Stimulated activated naive CD8-positive, alpha-beta T cell treated with anti-CD3 and anti-CD28 coated beads, Interleukin-15, Interleukin-2, amounts not matched to agents 100 U/mL and 50 U/mL, for 24 hours (primary cell): ENCODE measurements at places on chromosomes 6 and 20.

DNA sequence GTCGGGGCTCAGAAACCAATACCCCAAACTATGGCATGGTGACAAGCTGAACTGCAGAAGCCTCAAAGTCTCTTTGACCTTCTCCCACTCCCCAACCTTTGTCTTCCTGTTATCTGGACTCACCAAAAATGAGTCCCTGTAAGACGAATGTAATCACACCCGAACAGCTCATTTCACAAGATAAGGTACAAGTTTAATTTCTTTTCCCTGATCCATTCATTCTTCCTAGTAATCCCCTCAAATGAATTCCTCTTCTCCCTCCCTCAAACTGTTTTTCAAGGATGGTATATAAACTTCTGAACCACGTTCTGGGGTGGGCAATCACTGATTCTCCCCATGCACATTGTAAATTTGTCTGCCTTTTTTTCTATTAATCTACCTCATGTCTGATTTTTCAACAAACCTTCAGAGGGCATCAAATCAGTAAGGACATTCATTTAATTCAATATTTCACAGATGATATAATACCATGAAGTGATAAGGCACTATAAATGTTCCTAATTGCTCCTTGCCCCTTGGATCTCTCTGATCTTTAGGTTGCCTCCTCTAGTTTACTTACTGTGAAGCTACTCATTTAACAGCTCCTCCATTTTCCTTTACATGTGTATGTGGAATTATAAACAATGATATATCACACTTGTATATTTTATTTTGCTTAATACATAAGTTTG is 77.2 kb downstream of the OR2B2 start:
- DNase-seq: no peak

DNA sequence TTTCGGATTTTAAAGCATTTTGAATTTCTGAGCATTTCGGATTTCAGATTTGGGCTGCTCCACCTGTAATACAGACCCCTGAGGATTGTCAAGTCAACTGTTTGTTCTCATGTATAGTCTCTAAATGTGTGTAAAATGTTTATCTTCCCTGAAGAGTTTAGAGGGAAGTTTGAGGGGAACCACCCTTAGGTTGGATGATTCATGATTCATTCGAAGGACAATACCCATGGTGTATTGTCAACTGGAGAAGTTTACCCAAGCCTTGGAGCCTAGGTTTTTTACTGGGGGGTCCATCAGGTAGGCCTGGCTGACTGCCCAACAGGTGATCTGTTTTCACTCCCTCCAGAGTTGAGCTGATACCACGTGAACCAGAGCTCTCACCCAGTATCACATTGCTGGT is 18.9 kb downstream of the GSTA4 start:
- no peak for DNase-seq

DNA sequence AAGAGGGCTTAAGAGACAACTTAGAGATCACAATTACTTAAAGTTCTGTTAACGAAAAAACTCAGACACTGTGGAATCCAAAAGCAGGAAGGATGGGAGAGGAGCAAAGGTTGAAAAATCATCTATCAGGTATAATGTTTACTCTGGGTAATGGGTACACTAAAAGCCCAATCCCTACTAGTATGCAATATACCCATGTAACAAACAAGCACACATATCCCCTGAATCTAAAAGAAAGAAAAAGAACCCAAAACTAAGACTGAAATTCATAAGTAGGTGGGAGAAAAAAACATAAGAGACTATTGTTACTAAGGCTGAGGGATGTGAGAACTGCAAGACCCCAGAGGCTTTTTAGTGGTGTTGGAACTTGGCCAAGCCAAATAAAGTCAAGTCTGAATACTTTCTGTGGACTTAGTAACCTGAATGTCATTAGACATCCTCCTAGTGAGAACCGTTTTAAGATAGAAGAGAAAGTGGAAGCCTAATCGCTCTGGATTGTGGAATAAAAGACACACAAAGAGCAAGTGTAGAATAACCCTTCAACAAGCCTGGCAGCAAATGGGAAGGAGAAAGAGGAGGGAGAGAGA is 189.4 kb upstream of the RNF217 start:
- no peak for DNase-seq

GRCh38 chr6:37565267-37566110 is 65.8 kb upstream of the CCDC167 start:
- DNase-seq: no peak

DNA sequence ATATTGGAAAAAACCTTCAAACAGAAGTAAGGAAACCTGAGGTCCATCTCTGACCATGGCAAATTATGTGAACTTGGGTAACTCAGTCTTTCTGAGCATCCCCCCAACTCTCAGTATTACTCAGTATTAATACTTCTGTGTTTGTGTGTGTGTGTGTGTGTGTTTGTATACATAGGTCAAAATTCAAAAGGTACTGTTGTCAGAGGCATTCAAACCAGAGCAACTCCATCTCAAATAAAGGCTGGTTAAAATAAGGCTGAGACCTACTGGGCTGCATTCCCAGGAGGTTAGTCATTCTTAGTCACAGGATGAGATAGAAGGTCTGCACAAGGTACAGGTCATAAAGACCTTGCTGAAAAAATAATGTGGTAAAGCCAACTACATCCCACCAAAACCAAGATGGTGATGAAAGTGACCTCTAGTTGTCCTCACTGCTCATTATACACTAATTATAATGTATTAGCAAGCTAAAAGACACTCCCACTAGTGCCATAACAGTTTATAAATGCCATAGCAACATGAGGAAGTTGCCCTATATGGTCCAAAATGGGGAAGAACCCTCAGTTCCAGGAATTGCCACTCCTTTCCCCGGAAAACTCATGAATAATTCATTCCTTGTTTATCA is 33.3 kb upstream of the SLC22A16 start:
- DNase-seq: no peak

DNA sequence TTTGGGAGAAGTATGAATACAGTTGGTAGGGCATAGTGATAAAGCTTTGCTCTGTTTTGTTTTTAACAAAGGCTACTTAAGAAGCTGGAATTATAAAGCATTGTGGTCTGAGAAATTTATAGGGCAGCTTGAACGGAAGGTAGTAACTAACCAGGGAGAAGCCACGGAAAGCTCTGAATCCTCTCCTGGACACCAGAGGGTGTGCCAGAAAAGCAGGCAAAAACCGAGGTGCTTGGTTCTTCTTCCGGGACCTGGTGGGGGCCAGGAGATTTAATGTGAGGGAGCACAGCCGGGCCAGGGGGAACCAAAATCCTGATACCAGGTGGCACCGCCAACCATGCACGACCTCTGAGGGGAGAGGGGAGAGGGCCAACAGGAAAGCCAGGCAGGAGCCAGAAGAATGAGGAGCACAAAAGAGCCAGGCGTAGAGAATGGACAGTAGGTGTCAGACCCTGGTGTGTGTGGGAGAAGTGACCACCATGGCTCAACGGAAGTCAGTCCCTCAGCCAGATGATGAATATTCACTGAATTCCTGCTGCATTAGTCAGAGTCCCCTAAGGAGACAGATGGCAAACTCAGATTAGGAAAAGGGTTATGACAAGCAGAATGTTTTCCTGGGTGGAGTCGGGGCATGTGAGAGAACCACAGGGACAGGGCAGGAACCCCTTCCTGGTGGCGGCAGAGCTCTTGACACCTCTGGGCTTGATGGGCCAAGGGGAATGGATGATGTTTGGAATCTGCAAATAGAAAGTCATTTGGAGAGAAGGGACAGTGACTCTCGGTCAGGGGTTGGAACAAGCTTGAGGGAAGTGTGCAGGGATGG is 262.3 kb downstream of the ZNF217 start:
- no peak for DNase-seq

- DNase-seq: no peak
These were observed 12.7 kb upstream of the STK35 start for GRCh38 chr20:2088891-2089290.

GRCh38 chr20:48794816-48795457 is 32.9 kb downstream of the PREX1 start:
- no peak for DNase-seq

DNA sequence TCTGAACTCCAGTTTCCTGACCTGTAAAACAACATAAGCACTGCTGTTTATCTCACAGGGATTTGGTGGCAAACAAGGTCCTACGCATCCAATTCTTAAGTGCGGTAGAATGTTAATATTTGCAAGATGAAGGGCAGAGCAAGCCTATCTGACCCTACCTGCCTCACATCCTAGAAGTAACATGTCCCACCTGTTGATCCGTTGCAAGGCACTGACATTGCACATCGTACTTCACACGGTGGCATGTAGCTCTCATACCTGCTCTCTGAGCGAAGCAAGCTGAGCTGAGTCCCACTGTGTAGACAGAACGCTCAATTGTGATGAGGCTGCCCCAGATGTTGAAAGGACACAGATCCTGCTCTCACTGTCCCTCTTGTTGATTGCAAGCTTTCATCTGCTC is 154.7 kb upstream of the PDE10A start:
- DNase-seq: no peak

DNA sequence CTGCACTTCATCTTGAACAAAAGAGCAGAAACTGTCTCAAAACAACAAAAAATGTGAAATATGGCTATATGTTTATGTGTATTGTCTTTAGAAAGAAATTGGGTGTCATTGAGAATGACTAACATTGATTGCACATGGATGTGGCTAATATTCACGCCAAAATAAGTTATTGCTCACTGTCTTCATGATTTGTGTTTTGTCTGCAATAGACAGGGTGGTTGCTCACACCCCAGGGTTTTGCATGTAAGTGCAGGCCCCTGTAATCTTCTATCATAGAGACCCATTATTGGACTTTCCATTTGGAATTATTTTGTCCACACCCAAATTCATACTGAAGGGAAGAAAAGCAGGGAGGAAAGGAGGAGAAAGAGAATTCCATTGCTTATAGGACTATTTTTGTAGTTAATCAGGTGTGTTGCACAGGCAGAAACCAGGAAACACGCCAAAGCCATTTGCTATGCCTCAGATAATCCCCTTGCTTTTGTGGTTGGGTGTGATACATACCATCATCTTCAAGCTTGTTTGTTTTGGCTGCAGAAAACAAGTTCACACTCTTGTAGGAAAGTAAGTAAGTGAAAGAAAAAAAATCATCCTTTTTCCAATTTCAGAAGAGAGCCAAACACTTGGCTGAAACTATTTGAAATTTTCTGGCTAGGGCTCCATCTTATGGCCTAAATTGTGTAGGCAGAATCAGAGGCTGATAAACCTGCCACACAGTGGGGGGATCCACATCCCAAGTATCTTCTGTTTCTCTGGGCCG is 214.1 kb downstream of the COL12A1 start:
- DNase-seq: no peak

DNA sequence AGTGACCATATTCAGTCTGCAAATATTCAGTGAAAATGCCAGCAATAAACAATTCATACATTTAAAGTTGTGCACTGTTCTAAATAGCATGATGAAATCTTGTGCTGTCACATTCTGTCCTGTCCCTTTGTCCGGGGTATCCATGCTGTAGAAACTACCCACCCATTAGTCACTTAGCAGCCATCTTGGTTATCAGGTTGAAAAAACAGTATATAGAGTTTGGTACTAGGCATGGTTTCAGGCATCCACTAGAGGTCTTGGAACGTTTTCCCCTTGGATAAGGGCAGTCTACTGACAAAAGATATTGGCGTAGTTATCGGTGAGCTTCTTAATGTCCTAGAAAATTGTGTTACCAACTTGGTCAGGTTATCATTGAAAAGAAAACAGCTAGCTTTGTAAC is 12.3 kb upstream of the MAP3K7 start:
- no peak for DNase-seq

- no peak for DNase-seq
These were observed 67.9 kb upstream of the TMEM170B start for GRCh38 chr6:11469684-11470083.

GRCh38 chr20:35318502-35319157 is 26.4 kb upstream of the FAM83C start:
- no peak for DNase-seq

DNA sequence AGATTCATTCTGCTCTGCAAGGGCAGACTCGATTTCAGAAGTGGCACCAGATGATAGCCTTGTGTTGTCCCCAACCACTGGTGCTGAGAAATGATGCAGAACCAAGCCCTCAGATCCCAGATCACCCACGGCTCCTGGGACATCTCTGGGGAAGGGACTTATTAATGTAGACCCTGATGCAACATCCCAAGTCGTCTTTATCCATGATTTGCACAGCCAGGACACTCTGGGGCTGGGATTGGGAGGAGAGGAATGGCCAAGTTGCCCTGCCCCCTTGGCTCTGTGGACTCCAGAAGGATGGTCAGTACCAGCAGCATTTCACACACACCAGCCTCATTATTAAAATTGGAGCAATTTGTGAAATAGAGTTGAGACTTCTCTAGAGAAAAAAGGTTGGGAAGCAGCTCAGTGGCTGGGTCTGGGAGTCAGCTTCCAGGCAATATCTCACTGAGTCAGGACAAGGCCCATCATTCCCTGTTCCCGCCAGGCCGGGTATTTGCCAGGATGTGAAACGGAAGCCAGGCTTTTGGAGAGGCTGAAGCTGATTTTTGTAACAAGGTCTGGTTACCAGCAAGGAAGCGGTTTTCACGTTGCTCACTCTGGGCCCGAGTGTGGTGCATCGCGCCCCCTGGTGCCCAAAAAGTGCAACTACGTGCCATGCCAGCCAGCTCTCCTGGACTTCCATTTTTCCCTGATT is 67.4 kb downstream of the ZBTB2 start:
- peak; percentile 75 for DNase-seq

DNA sequence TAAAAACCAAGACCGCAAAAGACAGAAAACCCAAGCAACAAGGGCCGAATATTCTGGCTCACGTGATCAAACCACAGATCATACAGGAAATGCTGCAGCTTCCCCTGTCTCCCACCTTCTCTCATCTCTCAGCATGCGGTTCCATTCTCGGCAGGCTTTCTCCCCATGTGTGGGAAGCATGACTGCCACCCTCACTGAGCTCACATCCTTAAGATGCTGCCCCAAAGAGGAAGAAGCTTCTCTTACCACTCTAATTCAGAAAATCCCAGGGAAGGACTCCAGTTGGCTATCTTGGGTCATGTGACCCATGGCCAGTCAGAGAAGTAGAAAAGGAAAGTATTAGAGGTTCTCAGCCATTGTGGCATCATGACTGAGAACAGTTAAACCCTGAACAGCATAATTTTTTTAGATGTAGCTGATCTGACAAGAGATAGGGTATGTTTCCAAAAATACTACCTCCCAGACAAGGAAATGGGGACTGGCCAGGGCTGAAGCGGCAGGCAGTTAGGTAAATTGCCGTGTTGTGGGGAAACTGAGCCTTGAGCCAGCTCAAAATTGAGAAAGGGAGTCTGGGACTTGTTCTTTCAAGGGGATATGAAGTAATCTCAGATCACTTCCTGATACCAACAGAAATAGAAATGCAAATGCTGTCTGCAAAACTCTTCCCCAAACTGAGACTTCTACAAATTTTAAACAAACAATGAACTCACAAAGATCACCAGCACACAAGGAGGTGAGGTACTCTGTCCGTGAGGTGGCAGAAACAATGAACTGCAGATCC is 37.1 kb upstream of the GRM4 start:
- DNase-seq: peak; percentile 66

DNA sequence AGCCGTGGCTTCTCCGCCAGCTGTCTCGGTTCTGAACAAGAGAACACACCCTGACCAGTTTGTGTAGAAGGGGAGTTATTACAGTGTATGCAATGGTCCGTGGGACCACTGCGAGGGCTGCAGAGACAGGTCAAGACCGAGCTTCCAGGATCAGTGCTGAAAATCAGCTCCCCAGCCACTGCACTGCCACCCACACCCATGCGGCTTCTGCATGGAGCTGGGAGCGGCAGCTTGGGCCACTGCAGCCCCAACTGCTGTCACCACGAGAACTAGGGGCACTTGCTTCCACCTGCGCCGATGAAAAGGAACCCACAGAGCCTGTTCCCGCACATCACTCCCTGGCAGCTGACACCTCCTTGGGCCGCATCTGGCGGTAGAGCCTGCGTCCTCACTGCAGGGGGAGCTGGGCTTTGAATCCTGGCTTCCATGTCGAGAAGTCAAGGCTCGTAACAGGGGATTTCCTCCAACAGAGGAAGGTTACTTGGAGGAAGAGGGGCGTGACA is 56.2 kb downstream of the TMEM242 start:
- no peak for DNase-seq

GRCh38 chr6:39282774-39283173 is 31.4 kb downstream of the KCNK17 start:
- no peak for DNase-seq
